Fibroblast of the aortic adventitia (primary cell): ENCODE measurements at places on chromosomes 4 and X. TPM values are rescaled to one million over a fixed set of nuclear protein-coding genes. Genes with fewer than 3 reads are reported as not detected.

The FAM184B gene
- total RNA-seq, result not detected in 2 replicates

The SEPTIN11 gene
- 280 and 436 TPM in 2 replicates for total RNA-seq

The SPANXB1 gene
- not detected in 2 replicates for total RNA-seq

The CAMK2D gene
- total RNA-seq, result 276 and 378 TPM in 2 replicates

The CLGN gene
- total RNA-seq, result 4.1 and 19.3 TPM in 2 replicates

The TGIF2LX gene
- total RNA-seq, result not detected in 2 replicates

The KCTD8 gene
- total RNA-seq, result 1.1 and 3.2 TPM in 2 replicates

The JADE3 gene
- total RNA-seq, result 3.9 and 5.9 TPM in 2 replicates

The TMEM31 gene
- total RNA-seq, result not detected in 2 replicates

The CSAG3 gene
- not detected in 2 replicates for total RNA-seq
